Spleen (tissue), 13 donors: ENCODE measurements at places on chromosomes 2 and 18. TPM values are rescaled to one million over a fixed set of nuclear protein-coding genes. Genes with fewer than 3 reads are reported as not detected.

The COL4A4 gene
- polyA plus RNA-seq: 2.0 TPM

DNA sequence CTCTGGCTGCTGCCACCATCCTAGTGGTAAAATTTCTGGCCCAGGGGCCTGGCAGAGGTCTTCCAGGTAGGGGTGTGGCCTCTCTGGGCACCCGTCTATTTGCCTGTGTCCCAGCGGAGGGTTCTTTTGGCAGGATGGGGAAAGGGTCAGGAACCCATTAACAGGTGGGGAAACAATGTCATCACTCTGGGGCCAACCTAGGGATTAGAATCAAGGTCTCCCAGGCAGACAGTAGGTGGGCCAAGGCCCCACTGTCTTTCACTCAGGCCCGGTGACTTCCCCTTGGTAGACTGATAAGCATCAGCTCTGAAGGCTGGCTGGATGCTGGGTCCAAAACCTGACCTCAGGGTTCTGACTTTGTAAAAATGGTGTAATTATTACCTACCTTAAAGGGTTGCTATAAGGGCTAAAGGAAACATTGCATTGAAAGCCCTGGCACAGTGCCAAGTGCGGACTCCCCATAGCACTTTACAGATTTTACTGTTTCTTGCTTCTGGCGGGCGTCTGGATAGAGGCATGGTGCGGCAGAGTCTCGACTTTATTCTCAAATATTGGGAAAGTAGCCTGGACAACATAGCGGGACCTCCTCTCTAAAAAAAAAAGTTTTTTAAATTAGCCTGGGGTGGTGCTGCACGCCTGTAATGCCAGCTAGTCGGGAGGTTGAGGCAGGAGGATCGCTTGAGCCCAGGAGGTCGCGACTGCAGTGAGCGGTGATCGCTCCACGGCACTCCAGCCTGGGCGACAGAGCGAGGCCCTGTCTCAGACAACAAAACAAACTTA, 2.2 kb downstream of the LBX2 start:
- no peak overlapping the region for H3K27ac ChIP-seq
- peaks cover 46% of the 10 kb centered on the region for H3K27me3 ChIP-seq
- peak; percentile 30 for DNase-seq
- H3K4me3 ChIP-seq: peak overlapping the region; percentile 50
- H3K36me3 ChIP-seq: peaks cover 24% of the 10 kb centered on the region

DNA sequence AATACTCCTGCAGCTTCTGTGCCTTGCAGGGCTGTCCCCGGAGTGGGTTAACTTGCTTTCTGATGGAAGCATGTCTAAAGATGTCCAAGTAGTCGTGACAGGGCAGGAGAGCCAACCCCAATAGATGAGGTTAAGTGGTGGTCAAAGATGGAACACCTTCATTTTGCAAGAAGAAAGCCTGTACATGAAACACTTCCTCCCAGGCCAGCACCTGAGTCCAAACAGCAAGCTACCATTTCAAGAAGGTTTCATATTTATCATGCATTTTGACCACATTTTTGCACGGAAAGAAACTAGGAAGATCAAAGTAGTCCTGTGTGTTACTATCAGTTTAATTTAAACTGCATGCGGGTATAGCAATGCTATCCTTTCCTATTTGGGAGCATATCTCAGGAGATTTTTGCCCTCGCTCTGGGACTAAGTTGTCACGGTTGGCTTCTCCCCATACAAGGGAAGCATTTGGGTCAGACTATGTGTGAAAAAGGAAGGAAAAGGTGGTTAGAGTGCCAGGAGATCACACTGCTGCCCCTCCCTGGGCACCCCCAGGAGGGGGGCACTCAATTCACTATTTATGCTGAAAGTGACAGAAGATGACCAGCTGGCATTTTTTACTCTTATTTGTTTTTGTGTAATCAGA, 187.6 kb downstream of the ZNF521 start:
- no peaks in the 10 kb centered on the region for H3K27me3 ChIP-seq
- peak overlapping the region; percentile 27 for H3K4me3 ChIP-seq
- no peaks in the 10 kb centered on the region for H3K36me3 ChIP-seq
- no peak for DNase-seq
- H3K27ac ChIP-seq: peak overlapping the region; percentile 74

GRCh38 chr2:176186024-176186423, 2.4 kb upstream of the HOXD1 start:
- no peak overlapping the region for H3K4me3 ChIP-seq
- peaks cover 28% of the 10 kb centered on the region for H3K27me3 ChIP-seq
- no peak overlapping the region for H3K27ac ChIP-seq
- H3K4me1 ChIP-seq: peaks cover 29% of the 10 kb centered on the region
- no peak for DNase-seq

DNA sequence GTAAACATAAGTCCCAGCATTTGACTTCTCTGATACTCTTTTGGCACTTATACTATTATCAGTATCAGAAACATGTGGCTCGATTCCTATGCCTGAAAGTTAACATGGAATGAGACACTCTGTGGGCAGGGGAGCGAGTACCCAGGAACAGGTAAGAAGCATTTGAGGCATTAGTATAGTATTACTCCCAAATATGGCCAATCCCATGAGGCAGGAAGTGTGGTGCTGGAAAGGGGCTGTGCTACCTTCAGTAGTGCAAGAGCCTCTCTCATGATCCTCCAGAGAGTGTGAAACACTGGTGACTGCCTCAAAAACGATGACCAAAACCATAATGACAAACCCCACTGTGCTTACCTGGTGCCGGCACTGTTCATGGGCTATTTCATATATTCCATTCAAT, 415.1 kb downstream of the SOX11 start:
- no peaks in the 10 kb centered on the region for H3K4me1 ChIP-seq
- no peak overlapping the region for H3K4me3 ChIP-seq
- no peaks in the 10 kb centered on the region for H3K36me3 ChIP-seq
- DNase-seq: no peak
